ENCODE measurements at places on chromosomes 1 and 21.

- DNase-seq, result no peak
Measured at GRCh38 chr1:108901106-108901505, 24.3 kb downstream of the GPSM2 start.

GRCh38 chr1:105087506-105087905, 1337.8 kb downstream of the AMY1C start:
- DNase-seq, result no peak

DNA sequence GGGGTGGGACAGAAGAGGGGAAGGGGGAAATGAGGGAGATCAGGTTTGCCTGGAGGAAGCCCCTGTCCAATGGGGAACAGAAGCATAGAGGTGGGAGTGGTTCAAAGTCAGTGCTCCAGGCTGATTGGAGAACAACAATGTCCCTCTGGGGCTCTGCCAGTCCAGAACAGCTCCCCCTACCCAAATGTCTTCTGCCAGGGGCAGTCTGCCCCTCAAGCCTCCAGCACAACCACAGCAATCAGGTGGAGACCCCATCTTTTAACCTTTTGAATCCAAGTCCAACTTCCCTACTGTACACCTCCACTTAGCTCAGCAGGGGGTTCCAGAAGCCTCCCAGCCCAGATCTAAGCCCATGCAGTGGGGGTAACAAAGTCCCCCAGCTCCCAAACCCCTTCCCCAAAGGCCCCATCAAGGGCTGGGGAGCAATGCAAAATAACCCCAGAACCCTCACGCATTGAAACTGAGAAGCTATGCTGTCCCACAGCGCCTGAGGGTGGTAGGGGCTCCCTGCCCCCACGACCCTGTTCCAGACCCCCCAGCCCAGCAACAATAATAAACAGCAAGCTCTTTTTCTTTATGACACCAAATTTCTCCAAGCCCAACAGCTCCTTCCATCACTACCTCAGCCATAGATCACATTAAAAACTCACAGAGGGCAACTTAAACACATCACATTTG, 3.3 kb downstream of the AHDC1 start:
- DNase-seq, result no peak

- no peak for DNase-seq
Measured at GRCh38 chr1:155941845-155942531, 550 bp downstream of the RXFP4 start.

GRCh38 chr1:153404768-153405167, 11.6 kb upstream of the S100A7A start:
- peak; percentile 38 for DNase-seq

GRCh38 chr1:55322842-55323241, 107.7 kb upstream of the USP24 start:
- DNase-seq, result no peak
